ENCODE measurements at places on chromosomes 4 and X. TPM values are rescaled to one million over a fixed set of nuclear protein-coding genes. Genes with fewer than 3 reads are reported as not detected.

DNA sequence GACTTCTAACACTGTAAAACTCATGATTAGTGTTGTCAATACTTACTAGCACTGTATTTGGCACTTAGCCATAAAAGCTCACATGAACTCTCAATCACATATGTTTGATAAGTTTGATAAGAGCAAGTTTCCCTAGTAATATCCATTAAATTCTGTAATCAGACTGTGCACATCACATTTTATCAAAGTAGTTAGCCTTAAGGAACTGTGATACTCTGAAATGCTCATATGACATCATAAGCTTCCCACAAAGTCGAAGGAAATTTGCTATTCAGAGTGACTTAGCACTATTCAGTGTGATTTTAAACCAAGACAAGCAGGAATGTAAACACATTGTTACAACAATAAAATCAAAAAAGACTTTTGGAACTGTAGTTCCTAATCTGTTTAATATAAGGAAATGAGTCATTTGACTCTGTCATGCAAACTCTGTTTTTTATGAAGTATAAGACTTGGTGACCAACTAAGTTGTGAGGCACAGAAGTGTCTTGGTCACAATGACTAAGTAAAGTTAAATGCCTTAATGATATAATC is 6.7 kb downstream of the SLC7A11 start:
- peak; percentile 97 for DNase-seq

DNA sequence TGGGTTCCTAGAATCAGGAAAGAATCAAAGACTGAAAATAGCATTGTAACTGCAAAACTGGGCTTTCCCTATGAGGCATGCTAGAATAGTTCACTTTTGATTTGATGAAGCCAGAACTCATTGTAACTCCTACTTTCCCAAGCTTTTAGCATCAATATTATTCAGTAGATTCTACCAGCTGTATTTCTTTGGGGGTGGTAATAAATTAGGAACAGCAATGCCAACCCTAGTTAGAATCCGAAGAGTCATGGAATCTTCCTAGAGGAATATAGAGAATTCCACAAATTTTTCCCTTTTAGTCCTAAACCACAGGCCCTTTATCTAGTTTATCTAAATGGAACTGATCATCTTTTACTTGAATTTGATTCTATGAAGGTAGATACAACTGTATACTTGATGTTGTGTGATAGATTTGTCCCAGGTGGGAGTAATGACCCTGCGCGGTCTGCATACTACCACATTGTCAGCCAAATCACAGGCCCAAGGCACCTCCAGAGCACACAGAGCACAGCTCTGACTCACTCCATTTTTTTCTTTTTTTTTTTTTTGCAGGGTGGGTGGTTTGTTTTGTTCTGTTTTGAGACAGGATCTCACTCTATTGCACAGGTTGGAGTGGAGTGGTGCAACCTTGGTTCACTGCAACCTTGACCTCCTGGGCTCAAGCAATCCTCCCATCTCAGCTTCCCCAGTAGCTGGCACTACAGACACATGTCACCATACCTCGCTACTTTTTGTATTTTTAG is 66.6 kb downstream of the EDNRA start:
- DNase-seq, result peak; percentile 88

VCX3B gene
- not detected for total RNA-seq

MFAP3L gene
- 0.36 TPM for total RNA-seq

- DNase-seq, result no peak
Measured at GRCh38 chr4:109574931-109575804, 15.1 kb downstream of the MCUB start.

DNA sequence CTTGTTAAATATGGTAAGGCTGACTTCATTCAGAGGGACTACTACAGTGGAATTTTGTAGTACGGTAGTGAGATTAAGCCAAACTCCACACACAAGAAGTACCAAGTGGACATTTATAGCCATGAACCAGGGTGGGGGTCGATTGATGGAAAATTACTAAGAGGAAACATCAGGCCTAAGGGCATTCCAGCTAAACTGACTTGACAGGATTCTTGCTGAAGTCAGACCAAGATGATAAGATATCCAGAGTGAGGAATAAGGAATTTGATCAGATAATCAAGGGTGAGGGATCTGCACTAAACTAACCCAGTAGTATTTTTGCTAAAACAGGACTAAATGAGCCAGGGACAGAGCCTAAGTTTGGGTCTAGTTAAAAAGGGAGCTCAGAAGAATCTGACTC is 597.5 kb downstream of the RPA4 start:
- no peak for DNase-seq

DNA sequence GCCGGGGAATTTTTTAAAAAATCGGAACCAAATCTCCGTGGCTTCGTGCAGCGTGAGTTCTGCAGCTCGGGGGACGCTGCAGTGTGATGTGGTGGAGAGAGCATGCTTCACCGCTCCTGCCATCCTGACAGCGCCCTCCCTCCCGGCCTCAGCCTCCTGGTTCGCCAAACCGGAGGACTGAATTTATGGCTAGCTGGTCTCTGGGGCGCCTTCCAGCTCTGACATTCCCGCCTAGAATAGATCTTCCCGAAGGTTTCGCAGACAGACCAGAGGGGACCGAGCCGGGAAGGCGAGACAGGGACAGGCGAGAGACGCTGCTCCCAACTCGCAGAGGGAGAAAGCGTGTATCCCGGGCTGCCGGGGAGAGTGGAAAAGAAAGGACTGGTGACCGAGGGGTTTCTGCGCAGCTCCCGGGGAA is 25.9 kb downstream of the HOPX start:
- DNase-seq, result peak; percentile 12

- DNase-seq, result peak; percentile 28
Measured at GRCh38 chr4:103934178-103934789, 214.5 kb upstream of the TACR3 start.

DNA sequence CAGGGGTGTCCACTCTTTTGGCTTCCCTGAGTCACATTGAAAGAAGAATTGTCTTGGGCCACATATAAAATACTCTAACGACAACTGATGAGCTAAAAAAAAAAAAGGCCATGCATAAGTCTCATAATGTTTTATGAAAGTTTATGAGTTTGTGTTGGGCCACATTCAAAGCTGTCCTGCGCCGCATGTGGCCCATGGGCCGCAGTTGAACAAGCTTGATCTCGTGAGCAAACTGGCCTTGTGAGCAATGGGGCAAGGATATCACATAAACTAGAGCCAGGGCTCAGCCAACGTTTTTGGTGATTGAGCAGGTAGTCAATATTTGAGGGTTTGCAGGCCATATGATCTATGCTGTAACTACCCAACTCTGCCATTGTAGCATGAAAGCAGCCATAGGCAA is 44.6 kb upstream of the PHKA2 start:
- no peak for DNase-seq

DNA sequence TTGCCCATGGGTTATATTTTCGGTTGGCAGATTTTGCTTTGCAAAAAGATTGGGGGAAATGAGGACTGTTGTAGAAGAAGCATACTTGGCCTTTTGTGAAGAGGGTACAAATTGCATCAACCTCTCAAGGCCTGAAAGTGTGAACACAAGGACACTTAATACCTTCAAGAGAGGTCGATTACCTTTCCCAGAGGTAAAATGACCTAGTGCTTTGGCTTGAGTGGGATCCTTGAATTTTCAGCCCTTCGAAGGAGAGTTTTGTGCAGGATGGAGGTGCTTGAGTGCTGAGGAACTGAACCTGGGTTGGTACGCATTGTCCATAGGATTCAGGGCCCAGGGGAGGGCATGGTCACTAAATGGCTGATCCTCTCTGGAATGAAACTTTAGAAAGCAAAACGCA is 27.6 kb upstream of the NKAP start:
- DNase-seq, result no peak

- no peak for DNase-seq
Measured at GRCh38 chr4:8115916-8116315, 42.7 kb downstream of the ABLIM2 start.

GRCh38 chrX:31604629-31605221 is 532.9 kb upstream of the FTHL17 start:
- no peak for DNase-seq

GPR101 gene
- total RNA-seq, result not detected

DNA sequence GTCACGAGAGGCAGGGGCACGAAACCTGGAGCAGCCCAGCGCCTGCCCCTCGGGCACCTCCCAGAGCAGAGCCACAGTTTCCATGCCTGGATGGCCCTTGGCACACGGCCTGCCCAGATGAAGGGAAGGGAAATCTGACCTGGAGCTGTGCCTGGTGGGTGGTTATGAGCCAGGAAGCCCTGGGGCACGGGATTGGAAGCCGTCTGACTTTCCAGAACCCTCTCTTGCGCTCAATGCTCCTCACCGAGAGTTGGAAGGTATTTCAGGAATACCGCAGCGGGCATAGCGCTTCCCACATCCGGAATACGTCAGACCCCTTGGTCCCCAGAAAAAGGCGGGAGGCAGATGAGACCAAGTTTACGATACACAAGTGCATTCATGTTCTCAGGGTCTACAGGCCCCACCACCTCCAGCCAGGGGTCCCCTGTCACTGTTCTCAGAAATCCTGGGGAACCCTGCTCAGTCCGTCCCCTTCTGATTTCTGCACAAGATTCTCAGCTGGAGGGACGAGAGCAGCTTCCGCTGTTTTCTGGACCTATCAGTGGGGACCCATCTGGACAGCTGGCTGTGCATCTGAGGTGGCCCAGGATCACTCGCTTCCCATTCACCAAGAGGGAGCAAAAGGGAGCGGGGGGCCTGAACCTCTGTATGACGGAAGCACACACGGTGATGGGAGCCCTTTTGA is 172.9 kb downstream of the AFAP1 start:
- no peak for DNase-seq

- DNase-seq, result no peak
Measured at GRCh38 chr4:2624782-2625530, 88.5 kb downstream of the FAM193A start.

DNA sequence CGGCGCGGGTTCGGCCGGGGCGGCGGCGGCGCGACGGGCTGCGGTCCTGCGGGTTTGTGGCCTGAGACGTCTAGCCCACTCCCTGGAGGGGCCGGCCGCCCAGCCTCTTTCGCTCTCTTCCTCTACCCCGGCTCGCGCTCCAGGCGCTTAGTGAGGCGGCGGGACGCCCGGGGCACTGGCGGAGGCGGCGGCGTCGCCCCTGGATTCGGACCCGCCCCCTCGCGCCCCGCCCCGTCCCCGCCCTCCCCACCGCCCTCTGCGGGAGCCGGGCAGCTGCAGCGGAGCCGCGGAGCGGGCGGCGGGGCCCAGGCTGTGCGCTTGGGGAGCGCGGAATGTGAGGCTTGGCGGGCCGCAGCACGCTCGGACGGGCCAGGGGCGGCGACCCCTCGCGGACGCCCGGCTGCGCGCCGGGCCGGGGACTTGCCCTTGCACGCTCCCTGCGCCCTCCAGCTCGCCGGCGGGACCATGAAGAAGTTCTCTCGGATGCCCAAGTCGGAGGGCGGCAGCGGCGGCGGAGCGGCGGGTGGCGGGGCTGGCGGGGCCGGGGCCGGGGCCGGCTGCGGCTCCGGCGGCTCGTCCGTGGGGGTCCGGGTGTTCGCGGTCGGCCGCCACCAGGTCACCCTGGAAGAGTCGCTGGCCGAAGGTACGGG is at the start of gene BMP2K:
Gene BMP2K, plus strand, starts transcription at position 272 of the 650 bp plus-strand sequence. Its CDS starts 194 bp downstream, at position 466.
- peak; percentile 66 for DNase-seq

DNA sequence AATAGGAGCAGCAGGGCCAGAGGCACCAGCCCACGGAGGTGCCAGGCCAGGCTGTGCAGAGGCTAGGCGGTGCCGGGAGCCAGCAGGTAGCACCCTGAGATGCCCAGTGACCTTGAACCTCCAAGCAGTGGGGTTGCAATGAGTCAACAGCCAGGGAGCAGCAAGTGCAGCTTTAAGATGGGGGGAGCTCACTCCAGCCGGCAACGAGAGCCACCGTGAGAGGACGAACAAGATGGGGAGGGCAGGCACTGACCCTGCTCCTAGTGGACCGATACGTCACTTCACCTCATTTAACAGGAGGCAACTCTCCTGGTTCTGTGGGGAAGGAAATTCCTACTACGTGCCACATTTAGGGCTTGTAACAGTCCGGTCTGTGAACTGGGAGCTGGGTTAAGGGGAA is 4.8 kb downstream of the LETM1 start:
- DNase-seq, result no peak

- DNase-seq, result no peak
Measured at GRCh38 chrX:124548571-124548970, 202.2 kb downstream of the SH2D1A start.

DNA sequence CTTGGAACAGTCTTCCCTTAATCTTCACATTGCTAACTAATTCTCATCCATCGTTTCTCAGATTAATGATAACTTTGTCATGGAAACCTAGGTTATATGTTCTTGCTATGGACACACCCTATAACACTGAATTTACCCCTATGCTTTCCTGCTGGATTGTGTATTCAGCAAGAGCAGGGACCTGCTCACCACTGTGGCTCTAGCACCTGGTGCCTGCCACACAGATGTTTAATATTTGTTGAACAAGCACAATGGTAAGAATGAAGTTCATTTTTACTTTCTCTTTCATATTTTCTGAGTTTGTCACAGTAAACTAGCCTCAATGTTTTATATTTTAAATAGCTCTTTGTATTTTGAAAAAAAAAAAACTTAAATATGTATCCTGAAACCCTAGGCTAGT is 734.0 kb upstream of the DIAPH2 start:
- no peak for DNase-seq

- DNase-seq, result no peak
Measured at GRCh38 chr4:158798062-158798461, 29.2 kb downstream of the FNIP2 start.

PRICKLE3 gene
- 3.1 TPM for total RNA-seq

DNA sequence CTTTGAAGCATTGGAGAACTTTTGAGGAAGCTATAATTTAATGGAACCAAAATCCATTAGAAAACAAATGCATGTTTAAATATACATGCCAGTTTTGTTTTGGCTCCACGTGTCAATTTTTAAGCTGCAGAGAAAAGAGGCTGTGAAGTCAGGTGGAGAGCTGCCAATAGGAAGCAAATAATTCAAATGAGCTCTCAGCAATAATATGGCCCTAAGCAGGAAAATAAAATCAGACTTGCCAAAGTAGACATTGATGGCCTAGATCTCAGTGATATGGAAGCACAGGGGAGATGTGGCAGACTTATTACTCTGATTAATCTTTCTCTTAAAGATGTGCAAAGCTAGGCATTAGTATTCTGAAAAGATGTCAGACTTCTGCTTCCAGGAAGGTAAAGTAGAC is 769.8 kb upstream of the NDST4 start:
- no peak for DNase-seq

DNA sequence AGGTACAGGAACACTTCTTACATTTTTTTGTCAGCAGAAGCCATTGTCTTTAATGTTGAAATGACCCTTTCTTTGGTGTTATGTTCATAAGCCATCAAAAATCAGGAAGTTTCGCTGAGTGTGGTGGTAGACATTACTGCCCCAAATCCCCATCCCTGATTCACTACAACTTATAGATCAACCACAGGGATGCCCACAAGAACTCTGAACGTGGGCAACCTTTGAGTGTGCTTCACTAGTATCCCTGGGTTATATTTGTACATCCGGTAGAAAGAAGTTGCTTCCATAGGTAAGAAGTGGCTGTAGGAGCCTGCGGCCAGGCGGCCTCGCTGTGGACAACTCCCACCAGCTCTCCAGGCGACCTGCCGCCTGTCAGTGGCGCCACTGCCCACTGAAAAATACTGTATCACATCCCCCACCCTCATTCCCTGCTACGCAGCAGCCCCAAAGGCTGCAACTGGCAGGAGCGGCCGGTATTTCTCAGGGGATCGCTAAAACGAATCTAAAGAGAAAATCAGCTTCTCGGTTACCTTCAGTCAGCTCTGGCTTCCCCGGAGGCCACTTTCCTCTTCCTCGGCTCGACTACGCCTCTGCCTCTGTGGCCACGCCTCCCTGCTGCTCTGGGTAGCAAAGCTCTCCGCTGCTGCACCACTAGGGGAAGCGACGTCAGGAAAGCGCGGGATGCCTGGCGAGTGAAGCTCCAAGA is 13.9 kb upstream of the ETDC start:
- DNase-seq, result peak; percentile 39

Measured in IMR-90 (cell line).